Liver (tissue), 10 donors: ENCODE measurements at places on chromosomes 4 and X. TPM values are rescaled to one million over a fixed set of nuclear protein-coding genes. Genes with fewer than 3 reads are reported as not detected.

The IL2RG gene
- polyA plus RNA-seq = 3.6 TPM

The PROM1 gene
- polyA plus RNA-seq = 3.6 TPM

The GLRB gene
- polyA plus RNA-seq = 0.24 TPM

The USP26 gene
- polyA plus RNA-seq = not detected

The PPARGC1A gene
- polyA plus RNA-seq = 19.0 TPM

The CCNG2 gene
- polyA plus RNA-seq = 1.2 TPM

DNA sequence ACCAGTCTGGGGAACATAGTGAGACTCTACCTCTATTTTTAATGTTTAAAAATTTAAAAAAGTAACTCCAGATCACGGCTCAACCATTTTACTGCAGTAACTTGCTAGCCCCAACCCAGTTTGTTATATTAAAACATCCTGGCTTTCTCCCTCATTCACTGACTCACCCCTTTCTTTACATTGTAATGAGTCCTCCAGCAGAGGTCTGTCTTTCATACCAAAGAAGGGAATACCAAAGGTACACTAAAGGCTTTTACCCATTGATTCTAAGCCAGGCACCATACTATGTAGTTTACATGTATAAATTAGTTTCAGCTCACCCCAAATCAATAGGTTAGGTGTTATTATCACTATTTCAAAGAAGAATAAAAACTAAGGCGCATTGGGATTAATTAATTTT is 286.9 kb downstream of the PACRGL start:
- no peak for DNase-seq

DNA sequence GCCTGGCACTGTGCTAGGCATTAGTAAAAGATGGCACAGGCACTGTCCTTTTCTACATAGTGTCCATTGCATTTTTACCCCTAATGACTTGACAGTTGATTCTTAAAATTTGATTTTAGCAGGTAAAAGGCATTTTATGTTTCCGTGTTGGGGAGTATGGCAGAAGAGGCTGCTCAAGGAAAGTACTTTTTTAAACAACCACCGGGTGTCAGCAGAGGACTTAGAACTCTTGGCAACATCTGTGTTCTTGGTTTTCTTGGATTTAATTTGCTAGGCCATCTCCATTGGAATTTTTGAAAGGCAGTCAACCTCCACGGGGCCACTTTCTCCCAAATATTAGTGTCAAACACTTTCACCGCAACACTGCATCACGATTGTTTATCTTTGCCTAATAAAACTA is 102.9 kb downstream of the TSPAN7 start:
- no peak for DNase-seq

GRCh38 chr4:83852085-83852451 is 316.2 kb downstream of the GPAT3 start:
- no peak for DNase-seq

DNA sequence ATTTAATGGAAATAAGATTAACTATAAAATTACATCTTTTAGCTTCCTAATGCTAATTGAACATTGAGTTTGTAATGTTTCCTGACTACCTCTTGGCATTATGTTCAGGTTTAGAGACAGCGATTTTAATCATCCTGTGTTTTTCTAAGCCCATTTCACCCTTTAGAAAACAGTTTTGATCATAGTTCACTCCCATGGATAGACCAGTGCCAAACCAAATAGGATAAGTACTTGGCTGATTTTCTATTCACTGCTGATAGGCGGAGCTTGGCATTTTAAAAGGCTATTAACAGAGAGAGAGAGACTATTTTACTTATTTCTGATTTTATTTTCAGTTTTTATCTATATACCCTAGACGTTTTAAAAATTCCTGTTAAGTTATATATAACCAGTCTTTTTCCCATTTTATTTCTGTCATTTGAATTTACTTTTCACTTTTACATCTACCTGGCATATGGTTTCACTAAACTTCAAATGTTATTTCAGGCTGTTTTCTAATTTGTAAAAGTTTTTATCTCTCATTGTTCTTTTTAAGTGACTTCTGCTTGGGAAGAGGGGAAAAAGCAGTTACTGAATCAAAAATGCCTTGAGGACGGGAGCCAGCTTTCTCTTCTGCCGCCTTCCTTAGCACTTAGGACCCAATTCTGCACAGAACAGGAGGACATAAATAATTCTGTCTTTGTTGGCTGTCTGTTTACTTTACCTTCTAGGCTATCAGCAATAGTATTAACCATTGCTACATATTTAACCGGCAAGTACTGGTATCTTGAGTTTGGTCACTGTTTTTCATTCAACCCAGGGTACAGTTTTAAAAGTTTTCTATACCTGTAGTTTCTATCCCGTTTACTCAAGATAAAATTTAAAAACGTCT is 46.4 kb downstream of the SGMS2 start:
- DNase-seq = no peak

- no peak for DNase-seq
Observed at GRCh38 chrX:123454712-123455431, 270.8 kb downstream of the GRIA3 start.

- DNase-seq = no peak
Observed at GRCh38 chr4:67861513-67861912, 22.3 kb downstream of the TMPRSS11D start.

- no peak for DNase-seq
Observed at GRCh38 chrX:120726294-120726693, 96.4 kb upstream of the C1GALT1C1 start.
